Stimulated activated CD4-positive, alpha-beta T cell treated with anti-CD3 and anti-CD28 coated beads, Interleukin-1b, Interleukin-23, amount 100 ng/mL, for 1 hour (primary cell): ENCODE measurements at places on chromosomes 2 and 18.

GRCh38 chr2:235643680-235644511 lies 150.1 kb downstream of the AGAP1 start:
- DNase-seq: no peak

- no peak for DNase-seq
Observed at GRCh38 chr2:62919041-62919440, 131.6 kb upstream of the OTX1 start.

DNA sequence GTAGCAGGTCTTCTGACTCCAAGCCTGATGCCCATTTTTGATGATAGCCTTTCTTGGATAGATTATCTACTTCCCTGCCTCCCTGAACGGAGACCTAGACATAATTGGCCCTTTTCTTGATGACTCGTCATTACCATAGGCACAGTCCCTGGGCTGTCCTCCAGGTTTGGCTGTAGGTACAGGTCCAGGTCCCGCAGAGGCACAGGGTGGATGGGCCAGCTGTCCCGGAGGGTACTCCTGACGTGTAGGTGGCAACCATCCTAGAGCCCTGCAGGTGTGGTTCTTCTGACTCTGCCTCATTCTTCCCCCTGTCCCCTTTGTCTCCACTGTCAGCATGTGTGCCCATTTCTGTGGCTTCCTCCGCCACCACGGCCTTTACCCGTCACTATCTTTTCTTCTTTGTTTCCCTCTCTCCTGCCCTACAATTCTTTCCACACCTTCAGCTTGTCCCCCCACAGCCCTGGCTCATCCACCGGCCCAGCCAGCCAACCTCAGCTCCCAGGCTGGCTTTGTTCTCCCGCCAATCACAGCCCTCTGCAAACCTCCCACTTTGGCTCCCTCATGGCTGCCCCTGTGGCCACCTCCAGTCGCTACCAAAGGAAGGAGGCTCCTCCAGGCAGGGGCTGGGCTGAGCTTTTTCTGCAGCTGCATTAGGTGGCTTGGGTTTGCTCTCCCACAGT lies 102.8 kb downstream of the SMAD7 start:
- no peak for DNase-seq

DNA sequence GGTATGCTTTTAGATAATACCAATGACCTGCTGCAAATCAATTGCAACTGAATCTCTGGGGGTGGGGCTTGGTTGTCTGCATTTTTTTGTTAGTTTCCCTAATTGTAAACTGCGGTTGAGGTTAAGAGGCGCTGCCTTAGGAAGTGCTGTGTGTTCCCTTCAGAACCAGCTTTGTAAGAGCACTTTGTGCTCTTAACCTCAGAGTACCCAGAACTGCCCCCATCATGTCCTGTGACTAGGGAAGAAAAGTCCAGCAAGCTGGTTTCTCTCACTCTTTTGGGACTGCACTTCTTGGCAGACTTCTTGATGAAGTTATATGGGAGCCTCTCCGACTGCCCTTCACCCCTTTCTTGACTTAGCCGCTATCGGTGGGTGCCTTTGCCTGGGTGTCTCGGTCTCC lies 245.5 kb upstream of the CXCR4 start:
- no peak for DNase-seq

DNA sequence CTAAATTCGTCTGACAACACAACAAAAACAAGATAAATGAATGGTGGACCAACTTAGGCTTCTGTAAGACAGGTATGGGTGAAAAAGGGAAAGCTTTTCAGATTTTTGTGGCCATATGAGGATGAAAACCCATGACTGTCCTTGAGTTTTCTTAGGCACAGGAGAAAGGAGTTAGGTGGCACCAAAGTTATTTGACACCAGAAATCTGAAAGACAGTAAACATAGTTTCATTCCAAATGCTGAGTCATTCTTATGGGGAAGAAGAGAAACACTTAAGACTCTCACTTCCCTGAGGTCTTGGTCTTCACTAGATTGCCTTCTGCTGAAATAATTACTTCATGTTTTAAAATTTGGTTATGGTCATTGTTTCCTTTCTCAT lies 5.2 kb upstream of the GPD2 start:
- DNase-seq: no peak

GRCh38 chr2:232320443-232320803 lies 58.1 kb upstream of the ALPP start:
- no peak for DNase-seq

- no peak for DNase-seq
Observed at GRCh38 chr2:223654384-223654915, 52.3 kb upstream of the SCG2 start.

- DNase-seq: no peak
Observed at GRCh38 chr2:37786854-37787253, 115.4 kb upstream of the CDC42EP3 start.

DNA sequence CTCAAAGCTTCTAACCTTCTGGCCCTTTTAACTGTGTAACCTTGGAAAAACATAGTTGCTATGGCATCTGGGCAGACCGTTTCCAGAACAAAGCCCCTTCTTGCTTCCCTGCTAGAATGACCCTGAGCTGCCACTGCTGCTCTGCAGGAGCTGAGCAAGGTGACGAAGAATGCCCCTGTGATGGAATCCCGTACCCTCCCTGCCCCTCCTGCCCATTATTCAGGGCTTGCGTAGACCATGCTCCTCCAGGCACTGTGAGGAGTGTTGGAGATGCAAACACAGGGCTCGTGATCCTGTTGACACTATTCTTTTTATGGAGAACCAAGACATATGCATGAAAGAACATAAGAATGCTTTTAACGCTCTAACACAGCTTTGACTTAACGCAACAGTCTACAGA lies 191.1 kb downstream of the CDH2 start:
- DNase-seq: no peak

- no peak for DNase-seq
Observed at GRCh38 chr2:239396881-239397681, 3.7 kb downstream of the HDAC4 start.

- DNase-seq: no peak
Observed at GRCh38 chr18:57437766-57438671, 2.8 kb downstream of the ONECUT2 start.

DNA sequence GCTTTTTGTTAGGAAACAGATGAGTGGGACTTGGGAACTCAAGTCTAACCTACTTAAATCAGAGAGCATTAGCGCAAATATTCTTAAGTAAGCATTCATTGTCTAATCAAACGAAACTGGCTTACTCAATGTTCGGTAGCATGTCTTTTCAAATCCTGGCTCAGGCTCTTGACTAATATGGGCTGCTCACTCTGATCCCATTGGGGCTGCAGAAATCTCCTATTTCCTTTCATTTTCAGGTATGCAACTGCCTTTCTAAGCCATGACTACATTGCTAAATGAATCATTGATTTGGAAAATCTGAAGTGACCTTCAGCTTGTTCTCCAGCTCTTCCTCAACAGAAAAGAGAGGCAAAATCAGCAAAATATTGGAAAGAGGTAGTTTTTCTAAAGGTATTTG lies 2084.4 kb upstream of the PIK3C3 start:
- DNase-seq: no peak

GRCh38 chr18:62767836-62768557 lies 52.7 kb downstream of the PHLPP1 start:
- no peak for DNase-seq

- DNase-seq: no peak
Observed at GRCh38 chr18:36411745-36412168, 114.2 kb downstream of the FHOD3 start.

GRCh38 chr2:140539242-140539875 lies 1591.5 kb downstream of the LRP1B start:
- no peak for DNase-seq
